ENCODE measurements at places on chromosomes 1 and 21. TPM values are rescaled to one million over a fixed set of nuclear protein-coding genes. Genes with fewer than 3 reads are reported as not detected.

DNA sequence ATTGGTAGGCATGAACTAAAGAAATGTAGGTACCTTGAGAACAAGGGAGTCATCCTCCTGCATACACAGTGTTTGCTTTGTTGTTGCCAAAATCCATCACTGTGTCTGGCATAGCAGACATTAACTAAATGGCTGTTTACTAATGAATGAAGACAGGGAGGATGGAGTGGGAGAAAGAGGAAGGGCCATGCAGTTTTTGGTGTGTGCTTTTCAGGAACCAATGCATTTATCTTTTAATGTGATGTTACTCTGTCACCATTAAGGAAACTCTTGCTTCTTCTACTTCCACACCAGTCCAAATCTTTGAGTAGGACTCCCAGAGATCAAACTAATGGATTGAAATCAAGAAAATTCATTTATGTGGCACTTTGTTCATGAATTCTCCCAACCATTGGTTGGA, 55.6 kb upstream of the DUSP10 start:
- no peak for DNase-seq
- no peaks in the 10 kb centered on the region for H3K27me3 ChIP-seq
- H3K27ac ChIP-seq, result no peak overlapping the region

The BSND gene
- not detected for polyA plus RNA-seq

- peaks cover 24% of the 10 kb centered on the region for H3K36me3 ChIP-seq
- H3K27me3 ChIP-seq, result no peaks in the 10 kb centered on the region
- peak overlapping the region; percentile 100 for H3K27ac ChIP-seq
- peak overlapping the region; percentile 70 for H3K4me3 ChIP-seq
Measured at GRCh38 chr1:151282883-151283725, 1.0 kb downstream of the ZNF687 start.

The MFSD2A gene
- 4.1 TPM for polyA plus RNA-seq

The HSPA6 gene
- 0.07 TPM for polyA plus RNA-seq

DNA sequence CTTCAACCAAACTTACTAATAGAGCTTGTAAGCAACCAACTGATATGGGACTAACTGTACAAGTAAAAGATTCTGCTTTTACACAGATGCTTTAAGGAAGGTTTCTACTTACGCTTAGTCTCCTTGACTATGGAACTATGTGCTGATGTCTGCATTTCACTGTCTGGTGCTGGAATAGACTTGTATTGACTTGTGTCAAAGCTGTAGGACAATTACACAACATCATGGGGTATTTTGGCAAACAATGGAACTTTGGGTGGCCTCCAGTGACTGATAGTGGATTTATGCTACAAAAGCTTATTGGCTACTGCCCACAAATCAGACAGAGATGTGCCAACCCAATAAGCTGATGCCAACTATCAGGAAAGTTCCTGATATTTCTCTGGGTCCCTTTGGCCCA, 10.6 kb downstream of the CBR1 start:
- no peaks in the 10 kb centered on the region for H3K4me1 ChIP-seq
- DNase-seq, result no peak
- no peak overlapping the region for H3K4me3 ChIP-seq
- H3K36me3 ChIP-seq, result no peaks in the 10 kb centered on the region
- no peak overlapping the region for H3K27ac ChIP-seq
- no peaks in the 10 kb centered on the region for H3K27me3 ChIP-seq

DNA sequence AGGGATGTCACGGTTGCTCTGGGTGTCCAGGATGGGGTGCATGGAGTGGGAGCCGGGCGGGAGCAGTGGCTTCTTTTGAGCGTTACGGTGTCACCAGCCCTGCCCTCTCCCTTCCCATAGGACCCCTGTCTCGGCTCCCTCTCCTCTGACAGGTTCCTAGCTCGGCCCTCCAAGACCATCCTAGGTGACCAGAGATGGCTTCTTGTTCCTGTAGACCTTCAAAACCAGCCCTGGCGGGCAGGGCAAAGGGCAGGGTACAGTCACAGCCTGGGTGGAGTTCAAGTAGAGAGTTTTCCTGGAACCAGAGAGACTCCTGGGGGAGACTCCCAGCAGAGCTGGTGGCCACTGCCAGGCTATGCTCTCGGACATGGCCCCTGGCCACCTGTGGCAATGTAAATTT, 345.6 kb upstream of the AJAP1 start:
- DNase-seq, result no peak
- H3K4me1 ChIP-seq, result no peaks in the 10 kb centered on the region
- H3K27me3 ChIP-seq, result no peaks in the 10 kb centered on the region
- H3K4me3 ChIP-seq, result no peak overlapping the region
- H3K27ac ChIP-seq, result no peak overlapping the region

DNA sequence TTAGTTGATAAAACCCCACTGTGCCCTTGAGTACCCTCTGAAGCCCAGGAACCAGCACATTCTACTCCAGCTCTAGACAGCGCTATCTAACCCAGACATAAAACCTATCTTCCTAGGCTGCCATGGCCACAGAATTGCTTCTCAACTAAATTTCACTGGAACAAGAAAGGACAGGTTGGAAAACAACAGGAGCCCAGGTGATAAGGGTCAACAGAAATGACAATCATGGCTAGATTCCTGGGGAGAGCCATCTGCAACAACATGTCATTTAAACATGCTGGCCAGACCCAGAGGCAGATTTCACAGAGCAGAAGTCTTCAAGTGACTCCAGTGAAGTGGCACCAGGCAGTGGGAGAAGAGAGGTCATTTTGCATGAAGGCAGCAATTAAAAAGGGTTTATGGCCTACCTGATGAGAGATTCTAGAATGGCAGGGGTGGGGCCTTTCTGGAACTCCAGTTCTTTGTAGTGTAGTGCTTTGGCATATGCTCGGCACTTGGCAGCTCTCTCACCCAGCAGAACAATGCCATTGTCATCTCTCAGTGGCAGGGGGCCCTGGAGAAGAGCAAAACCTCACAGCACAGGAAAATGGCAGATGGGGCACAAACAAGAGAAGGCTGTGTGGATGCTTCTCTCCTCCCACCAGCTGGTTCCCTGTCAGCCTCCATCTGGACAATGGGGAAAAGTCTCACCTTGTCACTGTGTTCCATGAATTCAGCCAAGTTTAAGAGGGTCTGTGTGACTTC, 9.9 kb downstream of the ANGPTL7 start:
- H3K27ac ChIP-seq, result no peak overlapping the region
- no peaks in the 10 kb centered on the region for H3K4me1 ChIP-seq
- peak; percentile 34 for DNase-seq
- H3K27me3 ChIP-seq, result no peaks in the 10 kb centered on the region
- H3K4me3 ChIP-seq, result no peak overlapping the region

- no peak overlapping the region for H3K27ac ChIP-seq
- H3K4me3 ChIP-seq, result peak overlapping the region; percentile 46
- peaks cover 14% of the 10 kb centered on the region for H3K27me3 ChIP-seq
Measured at GRCh38 chr1:11690397-11691301, 861 bp upstream of the DRAXIN start.

DNA sequence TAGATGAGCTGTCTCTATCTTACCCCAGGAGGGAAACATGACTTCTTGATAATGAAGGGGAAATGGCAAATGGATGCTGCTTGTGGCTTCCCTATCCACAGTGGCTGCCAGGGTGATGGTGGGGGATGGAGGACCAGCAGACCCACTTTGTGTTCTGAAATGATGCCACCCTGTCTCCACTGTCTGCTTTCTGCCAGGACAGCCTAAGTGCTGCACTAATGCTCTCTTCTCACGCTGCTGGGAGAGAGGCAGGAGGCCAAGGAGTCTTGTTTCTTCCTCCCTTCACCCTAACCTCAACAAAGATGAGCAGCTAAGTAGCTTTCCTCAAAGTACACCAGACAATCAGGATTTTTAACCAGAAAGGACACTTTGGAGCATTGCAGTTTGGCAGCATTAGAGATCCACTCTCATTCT, 36.6 kb downstream of the XCL1 start:
- no peak overlapping the region for H3K4me3 ChIP-seq
- no peak for DNase-seq
- H3K27ac ChIP-seq, result peak overlapping the region; percentile 68
- H3K4me1 ChIP-seq, result peaks cover 40% of the 10 kb centered on the region
- no peaks in the 10 kb centered on the region for H3K27me3 ChIP-seq
- no peaks in the 10 kb centered on the region for H3K36me3 ChIP-seq

The SYTL1 gene
- 3.0 TPM for polyA plus RNA-seq

DNA sequence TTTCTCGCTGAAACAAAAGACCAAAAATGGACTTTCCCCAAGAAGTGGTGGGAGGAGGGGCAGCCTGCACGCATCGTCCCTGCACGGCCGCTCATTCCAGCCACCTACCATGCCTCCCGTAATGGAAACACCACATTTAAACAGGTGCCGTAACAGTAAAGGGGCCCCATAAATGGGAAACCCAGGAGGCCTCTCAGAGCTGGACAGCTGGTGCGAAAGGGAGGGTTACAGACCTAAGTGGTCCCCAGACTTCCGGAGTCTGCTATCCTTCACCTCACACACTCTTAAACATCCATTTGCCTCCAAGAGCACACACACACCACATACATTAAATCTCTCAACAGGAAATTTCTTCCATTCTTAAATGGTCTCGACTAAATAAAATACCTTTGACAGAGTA, 120.7 kb upstream of the SOD1 start:
- H3K4me3 ChIP-seq, result no peak overlapping the region
- H3K27me3 ChIP-seq, result no peaks in the 10 kb centered on the region
- no peaks in the 10 kb centered on the region for H3K4me1 ChIP-seq
- DNase-seq, result no peak
- H3K27ac ChIP-seq, result no peak overlapping the region

DNA sequence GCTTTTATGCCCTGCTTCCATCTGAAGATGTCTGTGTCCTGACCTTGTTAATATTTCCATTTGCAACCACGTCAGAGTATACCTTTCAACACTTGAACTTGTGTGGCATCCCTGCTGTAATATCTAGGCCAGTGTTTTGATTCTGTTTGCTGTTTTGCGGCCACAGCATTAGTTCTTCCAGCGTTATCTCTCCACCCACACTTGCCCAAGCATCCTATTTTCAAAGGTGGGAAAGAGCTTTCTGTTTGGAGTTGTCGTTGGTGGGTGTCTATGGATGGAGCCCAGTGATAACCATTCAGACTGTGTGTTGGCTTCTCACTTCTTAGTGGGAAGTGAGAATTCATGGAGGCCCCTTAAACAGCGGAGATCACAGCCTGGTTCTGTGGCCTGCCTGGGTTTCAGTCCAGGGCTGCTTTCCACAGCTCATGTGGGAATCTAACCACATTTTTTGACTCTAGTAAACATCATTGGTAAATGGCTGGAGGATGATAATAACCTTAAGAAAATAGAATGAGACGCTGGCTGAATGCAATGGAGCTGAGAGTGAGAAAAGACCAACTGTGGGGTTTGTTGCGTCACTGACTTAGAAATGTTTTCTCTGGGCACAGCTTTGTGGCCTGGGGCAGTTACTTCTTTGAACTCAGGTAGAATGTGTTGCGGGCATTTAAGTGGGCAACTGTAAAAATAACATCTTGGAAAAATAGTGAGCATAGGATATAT, 7.6 kb downstream of the TENT5C start:
- H3K4me3 ChIP-seq, result no peak overlapping the region
- H3K27me3 ChIP-seq, result no peaks in the 10 kb centered on the region
- no peak for DNase-seq
- H3K27ac ChIP-seq, result peak overlapping the region; percentile 9
- H3K4me1 ChIP-seq, result no peaks in the 10 kb centered on the region
- H3K36me3 ChIP-seq, result no peaks in the 10 kb centered on the region

DNA sequence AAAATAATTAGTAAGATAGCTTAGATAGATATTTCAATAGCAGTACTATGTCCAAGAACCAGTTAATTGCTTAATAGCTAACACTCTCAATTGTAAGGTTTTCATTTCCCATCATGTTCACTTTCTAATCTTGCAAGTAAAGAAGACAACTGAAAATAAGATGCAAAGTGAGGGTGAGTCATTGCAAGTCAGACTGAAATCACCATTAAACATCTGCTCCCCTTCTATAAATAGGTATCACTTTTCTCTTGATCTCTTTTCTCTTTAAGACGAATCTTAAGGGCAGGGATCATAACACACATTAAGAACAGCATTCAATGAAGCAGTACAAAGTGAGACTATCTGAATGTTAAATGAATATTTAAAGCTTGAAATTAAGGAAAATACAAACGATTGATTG, 40.4 kb downstream of the UBR4 start:
- peaks cover 78% of the 10 kb centered on the region for H3K36me3 ChIP-seq
- no peak for DNase-seq
- no peak overlapping the region for H3K4me3 ChIP-seq
- no peaks in the 10 kb centered on the region for H3K4me1 ChIP-seq
- H3K27me3 ChIP-seq, result no peaks in the 10 kb centered on the region
- H3K27ac ChIP-seq, result peak overlapping the region; percentile 72

DNA sequence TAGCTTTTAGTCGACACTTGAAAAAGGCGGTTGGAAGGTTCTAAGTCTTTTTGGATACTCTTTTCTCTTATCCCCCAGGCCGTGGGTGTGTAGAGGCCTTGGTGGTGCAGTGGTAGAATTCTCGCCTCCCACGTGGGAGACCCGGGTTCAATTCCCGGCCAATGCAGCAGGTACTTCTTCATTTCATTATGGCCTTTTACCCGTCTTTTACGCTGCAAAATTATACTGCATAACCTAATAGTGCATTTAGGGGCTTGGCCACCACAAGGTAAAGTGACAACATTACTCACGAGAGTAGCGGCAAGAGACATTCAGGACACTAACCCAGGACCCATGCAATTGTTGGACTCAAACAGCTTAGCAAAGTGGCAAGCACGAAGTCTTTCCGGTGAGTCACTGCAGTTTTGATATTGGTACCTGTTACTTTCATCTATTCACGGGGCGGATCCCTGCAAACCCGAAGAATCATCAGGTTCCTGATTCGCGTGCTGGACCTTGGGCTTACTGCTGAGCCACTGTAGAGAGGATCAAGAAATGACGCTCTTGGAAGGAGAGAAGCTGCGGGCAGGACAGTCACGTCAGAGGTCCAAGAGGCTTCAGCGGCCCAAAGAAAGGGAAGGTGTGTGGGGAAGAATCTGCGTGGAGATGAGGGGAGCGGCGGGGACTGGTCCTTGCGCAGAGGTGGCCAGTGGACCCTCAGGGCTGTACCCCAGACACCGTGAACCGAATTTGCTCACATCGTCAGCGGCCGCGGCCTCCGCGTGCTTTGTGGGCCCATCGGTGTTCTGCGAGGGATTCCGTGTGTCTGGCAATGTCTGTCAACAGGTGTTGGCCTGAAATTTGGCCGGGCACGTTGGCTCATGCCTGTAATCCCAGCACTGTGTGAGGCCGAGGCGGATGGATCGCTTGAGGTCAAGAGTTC, 12.9 kb upstream of the RNU1-4 start:
- no peaks in the 10 kb centered on the region for H3K4me1 ChIP-seq
- H3K4me3 ChIP-seq, result no peak overlapping the region
- H3K27ac ChIP-seq, result no peak overlapping the region
- peaks cover 14% of the 10 kb centered on the region for H3K27me3 ChIP-seq

The FAM229A gene
- 8.0 TPM for polyA plus RNA-seq

The CNR2 gene
- not detected for polyA plus RNA-seq

DNA sequence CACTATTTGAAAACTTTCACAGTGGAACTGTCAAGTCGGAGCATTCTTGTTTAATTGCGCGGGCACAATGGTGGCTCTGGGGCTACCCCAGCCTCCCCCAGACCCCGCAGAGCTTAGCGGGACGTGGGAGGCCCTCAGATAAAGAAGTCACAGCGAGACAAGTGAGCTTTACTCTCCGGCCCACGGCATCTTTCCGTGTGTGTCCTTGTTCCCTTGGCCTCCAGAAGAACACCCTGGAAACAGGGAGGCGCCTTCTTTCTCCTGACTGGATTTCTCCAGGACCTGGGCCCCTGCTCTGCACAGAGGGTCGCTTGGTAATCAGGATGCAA, 382.8 kb downstream of the RRAGC start:
- no peak for DNase-seq
- H3K27ac ChIP-seq, result no peak overlapping the region
- H3K36me3 ChIP-seq, result no peaks in the 10 kb centered on the region
- no peak overlapping the region for H3K4me3 ChIP-seq
- H3K27me3 ChIP-seq, result peaks cover 20% of the 10 kb centered on the region

The H3-3A gene
- polyA plus RNA-seq, result 315 TPM

GRCh38 chr1:176609556-176610408, 146.8 kb downstream of the PAPPA2 start:
- no peak overlapping the region for H3K27ac ChIP-seq
- H3K36me3 ChIP-seq, result no peaks in the 10 kb centered on the region
- no peak overlapping the region for H3K4me3 ChIP-seq
